ENCODE measurements at places on chromosomes 2 and 18.

DNA sequence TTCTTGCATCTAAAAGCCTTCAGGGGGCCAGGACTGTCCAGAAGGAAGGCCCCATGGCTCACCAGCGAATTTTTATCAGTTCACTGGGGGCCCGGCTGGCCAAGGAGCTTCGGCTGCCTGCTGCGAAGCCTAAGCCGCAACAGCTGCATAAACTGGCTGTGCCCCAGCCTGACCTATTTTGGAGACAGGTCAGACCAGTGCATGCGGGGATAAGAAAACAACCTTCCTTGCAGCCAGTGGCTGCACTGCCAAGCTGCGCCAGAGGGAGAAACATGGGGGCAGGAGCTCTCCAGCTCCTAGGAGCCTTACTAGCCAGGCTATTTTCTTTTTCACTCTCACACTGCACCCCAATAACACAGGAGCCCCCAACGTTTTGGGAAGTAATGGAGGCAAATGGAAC lies 15.2 kb downstream of the PAX3 start:
- DNase-seq = no peak

- no peak for DNase-seq
Observed at GRCh38 chr2:148279216-148279615, 258.3 kb downstream of the MBD5 start.

DNA sequence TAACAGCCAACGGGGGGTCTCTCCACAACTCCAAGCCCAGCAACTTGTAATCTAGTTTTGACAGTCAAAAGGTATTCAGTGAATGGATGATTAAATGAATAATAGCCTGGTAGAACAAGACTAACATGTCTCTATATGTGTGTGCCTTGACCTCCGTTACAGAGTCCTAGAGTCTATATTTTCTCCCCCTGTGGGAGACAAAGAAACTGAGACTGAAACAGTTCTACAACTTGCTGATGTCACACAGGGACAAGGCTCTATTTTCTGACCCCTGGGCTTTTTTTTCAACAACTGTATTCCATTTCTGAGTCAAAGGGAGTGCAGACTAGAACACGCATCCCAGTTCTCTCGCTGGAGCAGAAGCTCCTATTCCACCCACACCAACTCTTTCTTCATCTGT lies 223.6 kb upstream of the AGAP1 start:
- no peak for DNase-seq

GRCh38 chr2:51158251-51158650 lies 126.3 kb upstream of the NRXN1 start:
- DNase-seq = no peak

- no peak for DNase-seq
Observed at GRCh38 chr2:69359371-69359770, 27.7 kb downstream of the GFPT1 start.

DNA sequence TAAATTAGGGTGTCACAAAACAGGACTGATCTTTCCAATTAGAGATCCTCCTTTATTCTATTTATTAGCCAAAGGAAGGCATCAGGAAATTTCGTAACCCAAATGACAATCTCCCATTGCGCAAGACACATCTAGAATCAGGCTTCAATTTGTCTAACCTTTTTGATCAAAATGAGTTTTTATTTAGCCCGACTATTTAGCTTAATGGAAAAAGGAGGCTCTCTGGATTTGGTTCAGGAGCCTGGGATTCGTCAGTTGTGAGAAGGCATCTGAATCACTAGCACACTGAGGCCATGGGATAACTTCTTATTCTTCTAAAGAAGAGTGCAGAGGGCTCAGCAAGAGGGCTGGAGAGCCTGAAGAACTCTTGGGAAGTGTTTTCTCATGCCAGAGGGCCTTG lies 332.1 kb upstream of the ETAA1 start:
- no peak for DNase-seq

- DNase-seq = no peak
Observed at GRCh38 chr18:39365836-39366485, 1800.4 kb upstream of the CELF4 start.

- no peak for DNase-seq
Observed at GRCh38 chr18:34038086-34038485, 186.6 kb downstream of the NOL4 start.

DNA sequence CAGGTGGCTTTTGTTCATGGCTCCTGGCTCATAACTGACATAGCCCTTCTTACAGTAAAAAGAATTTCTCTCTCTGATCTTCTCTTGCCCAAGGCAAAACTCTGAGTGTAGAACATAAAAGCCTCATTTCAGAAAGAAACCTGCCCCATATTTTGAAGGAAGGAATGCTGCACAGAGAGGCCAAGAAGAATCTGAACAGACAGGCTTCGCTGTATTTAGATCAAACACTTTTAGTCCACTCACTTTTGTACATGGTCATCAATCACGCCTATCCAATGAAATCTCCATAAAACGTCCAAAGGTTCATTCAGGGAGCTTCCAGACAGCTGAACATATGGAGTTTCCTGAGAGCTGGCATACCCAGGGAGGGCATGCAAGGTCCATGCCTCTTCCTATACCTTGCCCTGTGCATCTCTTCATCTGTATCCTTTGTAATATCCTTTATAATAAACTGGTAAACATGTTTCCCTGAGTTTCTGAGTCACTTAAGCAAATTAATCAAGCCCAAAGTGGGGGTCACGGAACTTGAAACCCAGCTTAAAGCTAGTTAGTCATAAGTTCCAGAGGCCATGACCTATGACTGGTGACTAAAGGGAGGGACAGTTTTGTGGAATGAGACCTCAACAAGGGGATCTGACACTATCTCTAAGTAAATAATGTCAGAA lies 62.5 kb upstream of the TMEM247 start:
- DNase-seq = no peak

GRCh38 chr18:48182779-48183178 lies 226.4 kb downstream of the ZBTB7C start:
- DNase-seq = no peak

DNA sequence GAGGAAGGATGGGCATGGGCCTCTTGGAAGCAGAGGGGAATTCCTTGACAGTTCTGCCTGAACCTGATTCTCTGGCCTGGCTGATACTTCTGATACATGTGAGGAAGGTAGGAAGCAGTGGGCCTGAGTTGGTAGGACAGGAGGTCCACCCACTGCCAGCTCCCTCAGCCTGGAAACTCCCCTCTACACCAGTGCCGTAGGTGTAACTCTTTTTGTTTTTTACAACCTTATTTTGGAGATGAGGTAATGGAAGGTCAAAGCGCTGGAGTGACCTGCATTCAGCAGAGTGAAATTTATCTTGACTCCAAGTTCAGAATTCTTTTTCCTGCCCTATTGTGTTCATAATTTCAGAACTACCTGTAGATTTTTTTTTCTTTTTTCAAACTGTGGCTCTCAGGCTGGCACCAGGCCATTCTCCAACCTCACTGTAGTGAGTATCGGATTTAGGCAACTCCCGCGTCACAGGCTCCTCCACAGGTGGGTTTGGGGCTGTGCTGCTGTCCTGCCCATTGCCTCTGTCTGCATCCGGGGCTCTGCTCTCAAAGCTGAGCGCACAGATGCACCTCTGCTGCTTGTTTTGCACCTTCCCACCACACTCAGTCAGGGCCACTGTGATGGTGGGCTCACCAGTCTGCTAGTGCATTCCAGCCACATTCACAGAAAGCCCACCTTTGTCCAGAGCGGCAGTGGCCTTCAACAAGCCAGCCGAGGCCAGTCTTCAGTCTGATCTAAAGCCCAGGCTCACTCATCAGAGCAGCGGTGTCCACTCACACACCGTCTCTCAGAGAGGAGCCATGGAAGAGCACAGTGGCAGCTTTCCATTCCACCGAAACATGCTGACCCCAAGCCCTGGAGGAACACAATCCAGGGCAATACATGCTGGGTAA lies 87.2 kb downstream of the UXS1 start:
- DNase-seq = no peak

GRCh38 chr18:33184175-33184574 lies 256.3 kb downstream of the CCDC178 start:
- no peak for DNase-seq

All from GM12891 (cell line).